ENCODE measurements at places on chromosomes 3 and 15.

GRCh38 chr3:109188741-109189140, 52.2 kb downstream of the C3orf85 start:
- no peak for DNase-seq

GRCh38 chr3:9918261-9919038, 1.6 kb downstream of the IL17RC start:
- DNase-seq, result no peak

DNA sequence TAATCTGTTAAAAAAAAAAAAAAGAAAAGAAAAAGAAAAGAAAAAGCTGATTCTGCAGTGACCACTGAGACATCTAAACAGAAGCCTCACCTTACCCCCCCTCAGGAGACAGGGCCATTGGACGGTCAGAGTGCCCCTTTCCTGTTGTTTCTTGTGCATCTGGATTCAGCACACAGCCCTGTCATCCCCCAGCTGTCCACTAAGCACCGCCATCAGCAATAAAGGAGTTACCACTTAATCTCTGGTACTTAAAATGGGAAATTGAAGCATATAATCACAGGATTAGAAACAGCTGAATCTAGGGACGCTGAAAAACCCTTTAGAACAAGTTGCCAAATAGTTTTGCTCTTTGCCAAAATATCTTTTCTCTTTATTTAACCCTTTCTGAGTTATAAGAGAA, 62.5 kb downstream of the TRIM69 start:
- no peak for DNase-seq

DNA sequence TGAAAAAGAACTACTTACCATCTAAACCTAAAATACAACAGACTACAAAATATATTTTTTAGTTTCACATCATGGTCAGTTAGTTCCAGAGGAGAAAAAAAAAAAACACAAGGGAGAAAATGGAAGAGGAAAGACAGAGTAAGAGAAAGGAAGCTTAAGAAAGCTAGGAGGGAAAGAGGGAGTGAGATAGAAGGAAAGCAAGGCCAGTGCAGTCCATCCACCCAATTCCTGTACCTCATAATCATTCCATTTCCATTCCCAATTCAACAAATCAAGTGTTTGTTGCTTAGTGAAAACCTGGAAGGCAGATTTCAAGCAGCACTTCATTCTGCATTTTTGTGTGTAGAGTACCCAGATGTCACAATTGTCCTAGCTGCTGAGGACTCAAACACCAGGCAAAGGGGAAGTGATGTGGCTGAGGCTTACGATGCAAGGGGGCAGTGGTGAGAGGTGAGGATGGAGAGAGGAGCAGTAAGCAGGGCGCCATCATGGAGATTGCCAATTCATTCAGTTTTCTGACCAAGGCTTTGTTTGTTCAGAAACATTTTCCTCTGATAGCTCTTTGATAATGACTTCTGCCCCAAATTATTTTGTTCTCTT, 83.6 kb upstream of the GSK3B start:
- DNase-seq, result no peak

GRCh38 chr15:49190586-49190985, 20.5 kb downstream of the GALK2 start:
- DNase-seq, result no peak

DNA sequence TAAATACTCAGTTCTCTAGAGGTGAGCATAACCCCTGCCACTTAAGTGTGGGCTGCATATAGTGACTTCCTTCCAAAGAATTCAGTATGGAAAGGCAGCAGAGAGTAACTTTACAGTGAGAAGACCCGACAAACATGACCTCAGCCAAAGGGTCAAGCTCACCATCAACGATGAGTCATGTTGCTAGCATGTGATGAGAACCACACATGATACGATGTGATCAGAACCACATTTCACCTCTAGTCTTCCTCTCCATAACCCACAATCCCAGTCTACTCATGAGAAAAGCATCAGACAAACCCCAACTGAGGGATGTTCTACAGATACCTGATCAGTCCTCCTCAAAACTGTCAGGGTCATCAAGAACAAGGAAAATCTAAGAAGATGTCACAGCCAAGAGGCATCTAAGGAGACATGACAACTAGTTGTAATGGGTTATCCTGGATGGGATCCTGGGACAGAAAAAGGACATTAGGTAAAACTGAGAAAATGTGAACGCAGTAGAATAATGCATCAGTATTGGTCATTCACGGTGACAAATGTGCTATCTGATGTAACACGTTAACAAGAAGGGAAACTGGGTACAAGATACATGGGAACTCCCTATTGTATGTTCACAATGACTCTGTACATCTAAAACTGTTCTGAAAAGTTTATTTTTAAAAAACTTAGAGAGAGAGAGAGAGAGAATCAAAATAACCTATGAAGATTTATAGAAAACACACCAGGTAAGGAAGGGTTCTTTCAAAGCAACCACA, 28.3 kb downstream of the SEC61A1 start:
- DNase-seq, result no peak

GRCh38 chr15:53437366-53437765, 322.1 kb downstream of the WDR72 start:
- no peak for DNase-seq

DNA sequence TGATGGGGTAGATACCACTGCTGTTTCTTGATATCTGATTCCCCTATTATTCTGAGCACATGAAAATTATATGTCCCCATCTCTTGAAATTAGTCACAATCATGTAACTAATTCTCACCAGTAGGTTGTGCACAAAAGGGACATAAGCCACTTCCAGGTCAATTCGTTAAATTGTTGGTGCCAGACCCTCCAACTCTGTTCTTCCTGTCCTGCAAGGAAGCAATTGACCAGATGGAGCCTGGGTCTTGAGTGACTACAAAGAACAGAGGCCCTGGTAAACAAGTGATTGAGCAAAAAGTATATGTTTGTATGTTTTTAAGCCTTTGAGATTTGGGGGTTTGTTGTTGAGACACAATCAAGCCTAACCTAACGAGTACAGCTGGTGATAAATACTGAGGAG, 36.9 kb downstream of the ABI3BP start:
- no peak for DNase-seq

- no peak for DNase-seq
Measured at GRCh38 chr3:186054792-186055352, 54.0 kb downstream of the ETV5 start.

DNA sequence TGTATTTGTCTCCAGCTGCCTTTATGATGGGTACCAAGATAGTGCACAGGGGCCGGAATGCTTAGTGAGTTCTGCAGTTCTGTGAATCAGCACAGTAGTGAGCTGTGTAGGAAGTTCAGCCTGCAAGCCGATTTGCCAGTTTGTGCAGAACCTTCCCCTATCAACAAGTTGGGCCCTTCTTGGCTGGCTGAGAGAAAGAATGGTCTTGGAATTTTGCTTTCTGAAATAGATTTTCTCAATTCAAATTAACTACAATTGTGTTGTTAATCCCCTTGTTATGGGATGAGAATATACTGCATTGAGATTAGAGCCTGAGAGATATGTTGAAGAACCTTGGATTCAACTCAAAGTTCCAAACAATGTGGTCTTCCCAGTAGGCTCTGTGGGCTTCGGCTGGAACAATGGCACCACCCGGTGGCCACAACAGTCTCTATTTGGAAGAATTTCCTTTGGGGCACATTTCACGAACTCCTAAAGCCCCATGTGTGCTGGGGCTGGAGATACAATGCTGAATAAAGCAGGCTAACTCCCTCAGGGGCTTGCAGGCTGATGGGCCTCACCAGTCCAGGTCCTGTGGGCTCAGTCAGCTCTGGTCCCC, 59.1 kb downstream of the TRIM42 start:
- DNase-seq, result no peak

- DNase-seq, result no peak
Measured at GRCh38 chr3:74413547-74414241, 200.8 kb downstream of the CNTN3 start.

DNA sequence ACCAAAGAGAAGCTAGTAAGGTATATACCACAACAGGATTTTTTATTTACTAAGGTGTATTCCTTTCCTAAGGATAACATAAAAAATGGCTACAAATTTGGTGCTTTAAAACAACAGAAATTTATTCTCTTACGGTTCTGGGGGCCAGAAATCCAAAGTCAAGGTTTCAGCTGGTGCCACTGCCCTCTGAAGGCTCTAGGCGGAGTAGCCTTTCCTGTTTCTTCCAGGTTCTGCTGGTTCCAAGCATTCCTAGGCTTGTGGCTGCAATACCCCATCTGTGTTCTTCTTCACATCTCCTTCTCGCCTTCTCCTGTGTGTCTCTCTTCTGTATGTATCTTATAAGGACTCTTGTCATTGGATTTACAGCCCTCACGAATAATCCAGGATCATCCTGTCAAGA, 549.9 kb downstream of the GRM7 start:
- no peak for DNase-seq

- no peak for DNase-seq
Measured at GRCh38 chr3:52842424-52842823, 7.6 kb upstream of the MUSTN1 start.
